Liver (tissue), 10 donors: ENCODE measurements at places on chromosomes 13 and 19. TPM values are rescaled to one million over a fixed set of nuclear protein-coding genes. Genes with fewer than 3 reads are reported as not detected.

Gene ZFR2
- total RNA-seq = not detected

Gene GEMIN7
- 10.0 TPM for total RNA-seq

Gene ASF1B
- 0.25 TPM for total RNA-seq

Gene FBL
- total RNA-seq = 36.1 TPM

DNA sequence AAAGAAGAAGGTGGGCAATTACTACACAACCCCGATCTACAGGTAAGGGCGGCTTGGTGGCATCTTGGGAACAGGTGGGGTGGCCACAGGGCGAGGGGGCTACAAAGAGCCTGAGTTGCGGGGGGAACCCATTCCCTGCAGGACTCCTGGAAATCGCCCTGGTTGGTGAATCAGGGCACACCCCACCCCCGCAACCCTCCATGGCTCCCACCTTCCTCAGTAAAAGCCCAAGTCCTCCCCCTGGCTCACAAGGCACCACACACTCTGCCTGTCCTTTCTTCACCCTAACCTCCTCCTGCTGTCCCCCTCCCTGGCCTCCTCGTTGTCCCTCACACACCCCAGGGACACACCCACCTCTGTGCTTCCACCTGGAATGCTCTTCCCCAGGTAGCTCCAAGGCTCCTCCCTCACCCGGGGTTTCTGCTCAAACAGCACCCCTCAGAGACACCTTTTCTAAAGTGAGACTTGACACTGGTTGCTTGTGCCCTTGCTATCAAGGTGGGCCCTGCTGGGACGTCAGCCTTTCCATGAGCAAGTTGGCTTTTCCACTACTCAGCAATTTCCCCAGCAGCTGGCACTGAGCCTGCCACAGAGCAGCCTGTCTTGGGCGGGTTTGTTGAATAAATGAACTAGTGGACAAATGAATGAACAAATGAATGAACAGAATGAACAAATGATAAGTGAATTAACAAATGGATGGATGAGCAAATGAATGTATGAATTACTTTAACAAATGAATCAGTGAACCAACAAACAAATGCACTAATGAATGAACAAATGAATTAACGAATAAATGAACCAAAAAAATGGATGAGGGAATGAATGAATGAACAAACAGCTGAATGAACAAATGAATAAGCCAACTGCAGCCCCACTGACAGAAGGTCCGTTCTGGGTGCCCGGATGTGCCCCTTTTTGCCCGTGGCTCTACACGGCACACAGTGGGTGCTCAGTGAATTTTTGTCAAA is 6.2 kb upstream of the MRI1 start:
- H3K27me3 ChIP-seq = no peaks in the 10 kb centered on the region
- no peak for DNase-seq
- H3K27ac ChIP-seq = no peak overlapping the region
- H3K4me3 ChIP-seq = no peak overlapping the region
- no peaks in the 10 kb centered on the region for H3K4me1 ChIP-seq

DNA sequence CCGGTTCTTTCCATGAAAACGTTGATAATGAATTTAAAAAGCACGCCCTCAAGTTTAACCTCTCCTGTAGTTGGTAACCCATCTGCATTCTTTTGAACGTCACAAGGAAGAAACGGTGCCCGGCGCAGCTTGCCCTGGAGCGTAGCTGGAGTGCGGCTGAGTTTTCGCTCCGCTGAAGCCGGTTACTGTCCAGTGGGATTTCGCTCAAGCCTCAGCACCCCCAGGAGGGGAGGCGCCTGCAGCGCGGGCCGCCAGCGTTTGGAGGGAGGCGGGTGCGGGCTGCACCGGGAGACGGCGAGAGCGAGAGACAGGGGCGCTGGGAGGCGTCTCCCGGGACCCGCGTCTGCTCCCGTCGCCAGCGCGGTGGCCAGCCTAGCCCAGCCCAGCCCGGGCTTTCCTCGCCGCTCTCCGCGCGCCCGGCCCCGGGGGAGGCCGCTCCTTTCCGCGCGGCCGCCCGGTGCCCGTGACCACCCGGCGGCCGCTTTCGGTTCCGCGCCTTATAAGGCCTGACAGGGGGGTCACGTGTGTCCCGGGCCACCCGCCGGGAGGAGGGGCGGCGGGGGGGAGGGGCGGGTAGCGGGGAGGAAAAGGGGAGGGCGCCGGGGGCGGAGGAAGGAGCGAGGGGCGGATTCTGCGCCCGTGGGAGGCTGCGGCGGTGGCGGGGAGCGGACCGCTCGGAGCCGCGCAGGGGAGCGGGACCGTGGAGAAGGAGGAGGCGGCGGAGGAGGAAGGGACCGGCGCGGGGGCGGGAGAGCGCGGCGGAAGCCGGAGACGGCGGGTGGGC is 8.3 kb upstream of the DGKH start:
- peaks cover 2% of the 10 kb centered on the region for H3K4me1 ChIP-seq
- H3K27me3 ChIP-seq = no peaks in the 10 kb centered on the region
- H3K27ac ChIP-seq = peak overlapping the region; percentile 75
- peak; percentile 85 for DNase-seq
- no peaks in the 10 kb centered on the region for H3K36me3 ChIP-seq
- peak overlapping the region; percentile 77 for H3K4me3 ChIP-seq

DNA sequence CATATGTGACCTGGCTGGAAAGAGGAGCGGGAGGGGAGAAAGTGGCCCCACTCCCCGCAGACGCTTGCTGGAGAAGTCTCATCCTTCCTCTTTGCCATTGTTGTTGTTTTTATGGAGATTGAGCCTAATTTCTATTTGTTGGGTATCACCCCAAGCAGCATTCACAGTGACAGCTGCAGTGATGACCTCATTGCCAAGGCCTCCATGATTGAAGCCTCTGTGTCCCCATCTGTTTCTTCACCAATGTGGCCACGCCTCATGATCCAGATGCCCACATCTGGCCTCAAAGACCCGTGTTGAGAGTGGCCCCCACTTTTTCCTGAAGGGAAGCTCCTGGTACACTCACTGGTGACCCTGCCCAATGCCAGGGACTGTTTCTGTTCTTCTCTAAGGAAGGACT is 154.2 kb downstream of the SLC7A1 start:
- no peaks in the 10 kb centered on the region for H3K36me3 ChIP-seq
- no peaks in the 10 kb centered on the region for H3K27me3 ChIP-seq
- H3K4me3 ChIP-seq = no peak overlapping the region
- no peak overlapping the region for H3K27ac ChIP-seq
- H3K4me1 ChIP-seq = no peaks in the 10 kb centered on the region

DNA sequence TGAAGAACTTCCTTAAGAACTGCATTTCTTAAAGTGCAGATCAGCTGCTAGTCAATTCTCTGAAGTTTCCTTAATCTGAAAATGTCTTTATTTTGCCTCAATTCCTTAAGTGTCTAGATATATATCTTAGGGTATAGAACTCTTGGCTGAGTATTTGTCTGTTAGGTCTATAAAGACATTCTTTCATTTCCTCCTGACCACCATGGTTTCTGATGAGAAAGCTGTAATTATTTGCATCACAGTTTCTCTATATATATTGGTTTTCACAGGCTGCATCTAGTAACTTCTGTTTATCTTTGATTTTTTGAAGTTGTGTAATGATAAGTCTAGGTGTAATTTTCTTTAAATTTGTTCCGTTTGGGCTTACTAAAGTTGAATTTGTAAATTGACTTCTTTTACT is 15.2 kb downstream of the NDFIP2 start:
- H3K4me1 ChIP-seq = no peaks in the 10 kb centered on the region
- no peak overlapping the region for H3K27ac ChIP-seq
- no peak overlapping the region for H3K4me3 ChIP-seq
- DNase-seq = no peak

GRCh38 chr13:37700887-37701286 is 102.3 kb upstream of the POSTN start:
- DNase-seq = no peak
- no peaks in the 10 kb centered on the region for H3K4me1 ChIP-seq
- no peak overlapping the region for H3K27ac ChIP-seq

DNA sequence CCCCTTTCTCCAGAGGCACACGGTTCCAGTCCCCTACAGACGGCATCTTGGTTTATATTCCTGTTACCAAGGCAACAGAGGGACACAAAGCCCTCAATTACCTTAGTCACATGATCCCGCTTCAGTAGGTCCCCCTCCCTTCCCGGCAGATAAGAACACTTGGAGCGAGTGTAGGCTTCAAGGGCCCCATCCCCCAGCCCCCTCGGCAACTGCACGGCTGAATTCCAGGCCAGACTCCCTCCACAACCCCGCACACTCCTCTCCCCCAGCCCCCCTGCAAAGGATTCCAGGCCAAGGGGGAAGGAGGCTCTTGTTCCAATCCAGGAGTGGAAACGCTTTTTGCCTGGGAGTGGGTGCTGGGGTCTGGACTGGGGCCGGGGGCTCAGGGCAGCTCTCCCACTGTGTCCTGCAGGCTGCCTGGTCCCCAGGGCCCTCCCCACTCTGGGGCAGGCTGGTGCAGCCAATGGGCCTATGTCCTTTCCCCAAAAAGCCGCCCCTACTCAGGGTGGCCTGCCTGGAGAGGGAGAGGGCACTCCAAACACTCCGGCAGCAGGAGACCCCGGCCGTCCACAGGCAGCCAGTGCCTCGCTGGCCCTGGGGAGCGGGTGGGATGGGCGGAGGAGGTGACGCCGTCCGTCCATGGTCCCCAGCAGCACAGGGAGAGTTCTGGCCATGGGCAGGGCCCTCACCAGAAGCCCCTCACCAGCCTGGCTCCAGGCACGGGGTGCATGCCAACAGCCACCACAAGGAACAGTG is 62.6 kb downstream of the MLLT1 start:
- H3K4me3 ChIP-seq = no peak overlapping the region
- peaks cover 49% of the 10 kb centered on the region for H3K36me3 ChIP-seq
- no peak for DNase-seq
- H3K27ac ChIP-seq = no peak overlapping the region
- H3K4me1 ChIP-seq = peaks cover 6% of the 10 kb centered on the region
- H3K27me3 ChIP-seq = no peaks in the 10 kb centered on the region

- H3K36me3 ChIP-seq = no peaks in the 10 kb centered on the region
- no peaks in the 10 kb centered on the region for H3K27me3 ChIP-seq
- no peak for DNase-seq
- no peak overlapping the region for H3K4me3 ChIP-seq
These were observed 14.7 kb upstream of the ADGRE5 start for GRCh38 chr19:14366529-14366928.

DNA sequence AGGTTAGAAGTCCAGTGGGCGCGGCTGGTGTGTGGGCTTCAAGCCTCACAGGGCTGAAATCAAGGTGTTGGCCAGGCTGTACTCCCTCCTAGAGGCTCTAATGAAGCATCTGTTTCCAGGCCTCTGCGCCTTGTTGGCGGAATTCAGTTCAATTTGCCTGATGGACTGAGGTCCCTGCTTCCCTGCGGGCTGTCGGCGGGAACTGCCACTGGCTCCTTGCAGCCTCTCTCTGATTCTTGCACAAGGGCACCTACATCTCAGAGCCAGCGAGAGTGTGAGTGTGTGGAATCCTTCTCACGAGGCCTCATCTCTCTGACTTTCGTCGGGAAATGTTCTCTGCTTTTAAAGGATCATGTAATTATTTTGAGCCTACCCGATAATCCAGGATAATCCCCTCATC is 128.6 kb downstream of the DLEU7 start:
- H3K4me1 ChIP-seq = no peaks in the 10 kb centered on the region
- DNase-seq = no peak
- H3K4me3 ChIP-seq = no peak overlapping the region
- H3K27ac ChIP-seq = no peak overlapping the region
- H3K36me3 ChIP-seq = no peaks in the 10 kb centered on the region

DNA sequence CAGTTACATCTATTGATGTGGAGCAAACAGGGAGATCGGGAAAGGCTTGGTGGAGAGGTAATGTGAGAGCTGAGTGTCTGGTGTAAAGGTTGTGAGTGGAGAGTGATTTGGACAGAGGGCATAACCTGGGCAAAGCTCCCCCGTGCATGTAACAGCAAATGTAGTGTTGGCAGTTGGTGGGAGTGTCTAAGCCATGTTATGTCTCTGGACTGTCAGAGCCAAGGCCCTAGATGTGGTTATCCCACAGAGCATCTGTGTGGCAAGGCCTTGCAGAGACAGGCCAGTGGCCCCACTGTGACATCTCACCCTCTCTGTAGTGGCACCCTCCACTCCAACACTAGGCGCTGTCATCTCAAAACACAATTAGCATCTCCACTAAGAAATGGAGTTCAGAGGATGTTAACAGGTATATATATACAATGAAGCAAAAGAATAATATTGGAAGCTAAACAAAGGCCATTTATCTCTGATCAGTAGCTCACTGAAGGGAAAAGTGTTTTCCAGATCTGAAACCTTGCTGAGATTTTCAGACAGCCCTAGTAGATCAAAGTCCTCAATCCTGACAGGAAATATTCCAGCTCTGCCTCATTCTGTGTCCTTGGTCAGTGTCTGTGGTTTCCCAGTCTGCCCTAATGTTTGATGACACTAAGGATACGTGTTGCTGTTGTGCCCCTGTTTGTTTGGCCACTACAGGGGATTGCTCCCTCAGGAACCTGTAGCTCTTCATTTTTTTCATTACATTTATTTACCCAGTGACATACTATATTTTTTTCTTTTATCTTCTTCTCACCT is 20.2 kb downstream of the POLR1D start:
- no peak for DNase-seq
- H3K27ac ChIP-seq = no peak overlapping the region
- H3K4me3 ChIP-seq = no peak overlapping the region
- no peaks in the 10 kb centered on the region for H3K36me3 ChIP-seq

GRCh38 chr19:19531951-19532805 is 3.5 kb downstream of the YJEFN3 start:
- no peaks in the 10 kb centered on the region for H3K27me3 ChIP-seq
- H3K27ac ChIP-seq = no peak overlapping the region
- no peak overlapping the region for H3K4me3 ChIP-seq
- DNase-seq = peak; percentile 89
- peaks cover 4% of the 10 kb centered on the region for H3K4me1 ChIP-seq
- H3K36me3 ChIP-seq = peaks cover 3% of the 10 kb centered on the region

DNA sequence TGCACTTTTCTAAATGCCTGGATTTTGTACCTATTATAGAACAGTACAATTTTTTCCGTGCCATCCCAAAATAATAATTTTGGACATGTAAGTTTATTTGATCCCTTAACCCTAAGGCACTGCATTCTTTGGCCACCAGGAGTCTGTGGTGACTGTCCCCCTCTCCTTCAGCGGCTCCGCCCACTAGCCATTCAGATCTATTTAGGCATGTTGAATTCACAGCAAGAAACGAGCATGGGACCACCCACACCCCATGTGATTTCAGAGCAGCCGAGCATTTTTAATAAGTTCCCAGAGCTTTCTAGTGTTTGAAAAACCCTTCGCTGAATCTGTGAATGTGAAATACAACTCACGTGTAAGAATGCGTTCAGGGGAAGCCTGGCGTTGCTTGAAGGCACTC is 567.5 kb downstream of the MYO16 start:
- H3K27ac ChIP-seq = no peak overlapping the region
- no peaks in the 10 kb centered on the region for H3K4me1 ChIP-seq
- H3K36me3 ChIP-seq = no peaks in the 10 kb centered on the region
- no peaks in the 10 kb centered on the region for H3K27me3 ChIP-seq
- no peak overlapping the region for H3K4me3 ChIP-seq
